ENCODE measurements at places on chromosomes 6 and 20.
A peak's percentile ranks its signal among the peaks of the same experiment; 100 is the strongest.

DNA sequence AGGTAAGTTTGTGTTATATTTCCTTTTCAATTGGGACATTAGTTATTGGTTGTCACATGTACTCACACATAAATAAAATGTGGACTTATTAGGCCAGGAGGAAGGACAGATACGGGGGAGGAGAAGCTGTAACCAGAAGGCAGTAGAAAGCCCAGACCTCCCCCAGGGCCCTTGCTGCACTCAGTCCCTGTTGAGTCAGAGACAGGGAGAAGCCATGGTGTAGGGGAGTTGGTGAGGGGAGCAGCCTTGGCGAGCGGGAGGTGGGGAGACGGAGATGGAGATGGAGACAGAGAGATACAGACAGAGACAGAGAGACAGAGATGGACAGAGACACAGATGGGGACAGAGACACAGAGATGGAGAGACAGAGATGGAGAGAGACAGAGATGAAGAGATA is 263.2 kb downstream of the DLL1 start:
- DNase-seq, result no peak

GRCh38 chr6:41278699-41279405 is 7.6 kb downstream of the TREM1 start:
- peak; percentile 75 for DNase-seq

GRCh38 chr6:54716010-54716409 is 130.6 kb upstream of the FAM83B start:
- no peak for DNase-seq

DNA sequence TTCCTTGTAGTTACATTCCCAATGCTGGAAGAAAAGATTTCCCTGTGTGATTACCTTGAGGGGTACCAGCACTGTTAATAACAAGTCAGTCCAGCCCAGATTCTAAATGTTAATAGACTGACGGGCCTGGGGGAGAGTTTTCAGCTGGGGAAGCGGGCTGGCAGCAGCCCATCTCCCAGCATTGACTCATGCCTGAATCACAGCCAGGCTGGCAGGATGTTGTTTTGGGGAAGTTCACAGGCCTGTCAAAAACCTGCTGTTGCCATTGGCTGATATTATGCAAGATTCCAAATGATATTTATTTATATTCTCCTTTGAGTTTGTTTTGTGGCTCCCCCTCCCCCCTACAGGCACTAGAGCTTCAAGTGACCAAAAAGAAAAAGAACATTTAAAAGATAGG is 213.9 kb upstream of the CNR1 start:
- DNase-seq, result peak; percentile 15

GRCh38 chr6:111662794-111663593 is 57.3 kb upstream of the TRAF3IP2 start:
- no peak for DNase-seq

- no peak for DNase-seq
Observed at GRCh38 chr6:48031711-48032110, 79.3 kb downstream of the PTCHD4 start.

- no peak for DNase-seq
Observed at GRCh38 chr6:105819745-105820144, 266.4 kb upstream of the PRDM1 start.

- DNase-seq, result peak; percentile 75
Observed at GRCh38 chr20:37192137-37192854, 12.9 kb upstream of the MROH8 start.

- no peak for DNase-seq
Observed at GRCh38 chr6:47241742-47242482, 67.8 kb downstream of the TNFRSF21 start.

DNA sequence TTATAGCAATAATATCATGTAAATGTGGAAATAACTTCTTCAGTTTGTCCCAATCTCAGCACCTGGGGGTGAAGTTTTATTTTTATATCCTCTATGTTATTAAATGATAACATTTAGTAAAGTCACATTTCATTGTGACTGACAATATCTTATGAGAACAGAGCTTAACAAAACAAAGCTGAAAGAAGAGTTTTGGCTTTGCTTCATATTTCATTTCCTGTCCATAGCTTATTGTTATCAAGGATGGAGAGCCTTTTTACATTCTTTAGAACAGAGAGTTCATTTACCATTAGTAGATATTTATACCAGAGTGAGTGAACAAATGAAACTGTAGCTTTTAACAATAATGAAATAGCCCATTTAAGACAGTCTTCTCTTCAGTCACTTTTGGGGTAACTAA is 231.9 kb upstream of the SGK1 start:
- no peak for DNase-seq

DNA sequence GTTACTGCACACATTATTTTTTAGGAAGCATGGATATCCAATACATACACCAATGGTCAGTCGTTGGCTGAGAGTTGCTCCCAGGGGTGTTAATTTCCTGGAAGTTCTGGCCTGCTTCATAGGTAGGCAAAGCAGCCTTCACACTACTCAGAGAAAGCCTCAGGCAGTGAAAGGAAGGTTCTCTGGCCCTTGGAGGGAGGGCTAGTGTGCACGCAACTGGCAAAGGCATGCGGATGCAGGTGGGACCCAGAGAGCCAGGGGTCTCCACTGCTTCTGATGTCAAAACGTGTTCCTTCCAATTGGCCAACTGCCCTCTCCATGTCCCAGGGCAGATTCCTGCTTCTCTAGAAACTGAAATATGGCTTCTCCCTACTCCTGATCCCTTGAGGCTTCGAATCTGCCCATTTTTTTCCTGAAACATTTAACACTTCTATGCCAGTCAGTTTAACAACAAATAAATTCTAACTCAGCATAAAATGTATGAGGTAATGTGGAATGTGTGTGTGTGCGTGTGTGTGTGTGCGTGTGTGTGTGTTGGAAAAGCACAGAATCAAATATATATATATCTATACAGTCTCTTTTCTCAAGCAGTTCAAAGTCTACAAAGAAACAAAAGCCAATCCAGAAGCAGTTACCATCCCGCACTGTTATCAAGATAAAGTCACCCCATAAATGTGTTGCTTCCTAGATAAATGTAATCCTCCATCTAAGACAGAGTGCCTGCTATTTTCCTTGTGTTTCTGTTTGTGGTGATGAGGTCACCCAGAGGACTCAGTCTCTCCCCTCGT is 94.0 kb upstream of the HIVEP1 start:
- no peak for DNase-seq

GRCh38 chr20:24970030-24970553 is 21.0 kb downstream of the CST7 start:
- DNase-seq, result no peak

GRCh38 chr6:161044335-161044734 is 52.8 kb downstream of the MAP3K4 start:
- DNase-seq, result no peak

DNA sequence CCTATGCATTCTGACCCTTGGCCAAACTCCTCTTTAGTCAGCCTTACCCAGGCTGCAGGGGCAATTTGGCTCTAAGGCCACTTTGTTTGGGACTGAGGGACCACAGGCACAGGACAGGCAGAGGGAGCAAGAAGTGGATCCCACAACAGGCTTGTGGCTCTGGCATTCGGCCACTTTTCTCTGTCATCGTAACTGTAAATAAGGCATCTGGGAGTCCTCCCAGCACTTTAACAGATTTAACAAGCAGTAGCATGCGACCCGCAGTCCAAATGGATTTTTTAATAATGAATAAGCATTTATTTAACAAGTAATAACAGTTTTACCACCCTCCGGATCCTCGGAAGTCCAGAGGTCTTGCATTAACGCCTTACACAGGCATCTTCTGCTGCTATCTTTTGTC is 16.1 kb upstream of the CDH22 start:
- DNase-seq, result no peak

DNA sequence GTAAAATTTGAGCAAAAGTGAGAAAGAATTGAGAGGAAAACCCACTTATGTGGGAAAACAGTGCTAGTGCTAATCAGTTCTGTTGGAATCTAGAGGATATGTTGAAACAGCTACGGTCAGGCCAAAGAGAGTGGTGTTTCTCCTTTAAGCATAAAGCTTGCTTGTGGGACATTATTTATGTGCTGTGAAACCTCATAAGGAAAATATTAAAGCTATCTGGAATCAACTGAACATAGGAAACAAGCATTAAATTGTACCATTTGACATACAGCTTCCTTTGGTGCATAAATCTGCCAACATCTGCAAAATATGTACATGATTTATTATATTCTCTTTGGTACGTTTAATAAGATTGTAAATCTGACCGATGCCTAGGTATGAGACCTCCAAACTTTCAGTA is 182.5 kb upstream of the PDE10A start:
- no peak for DNase-seq

DNA sequence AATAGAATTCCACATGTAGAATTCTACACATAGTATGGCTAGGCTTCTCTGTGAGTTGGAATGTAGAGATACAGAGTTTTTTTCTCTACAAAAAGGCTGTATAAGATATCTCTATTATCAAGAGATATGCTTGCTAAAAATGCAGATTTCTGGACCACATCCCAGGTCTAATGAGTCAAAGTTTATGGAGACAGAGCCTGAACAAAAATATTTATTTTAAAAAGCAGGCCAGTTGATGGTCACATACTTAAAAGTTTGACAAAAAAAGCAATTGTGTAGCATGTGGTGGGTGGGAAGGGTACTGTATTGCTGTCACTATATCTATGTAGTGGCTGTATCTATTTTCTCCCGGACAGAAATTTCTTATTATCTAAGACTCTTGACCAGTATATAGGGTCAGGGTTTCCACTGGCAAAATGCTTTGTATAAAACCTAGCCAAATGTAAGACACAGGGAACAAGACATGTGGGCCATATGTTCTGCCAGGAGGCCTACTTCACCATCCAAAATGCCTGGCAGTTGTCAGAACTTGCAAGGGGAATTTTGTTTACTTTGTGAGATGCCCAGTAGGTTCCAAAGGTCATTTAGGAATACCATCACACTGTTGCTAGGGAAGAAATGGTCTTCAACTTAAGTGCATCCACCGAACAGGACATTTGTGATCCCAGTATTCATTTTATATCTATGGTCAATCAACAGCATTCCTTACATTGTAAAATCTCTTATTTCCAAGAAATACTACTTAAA is 60.6 kb downstream of the SHPRH start:
- no peak for DNase-seq

- DNase-seq, result no peak
Observed at GRCh38 chr6:884570-884969, 191.6 kb upstream of the EXOC2 start.

DNA sequence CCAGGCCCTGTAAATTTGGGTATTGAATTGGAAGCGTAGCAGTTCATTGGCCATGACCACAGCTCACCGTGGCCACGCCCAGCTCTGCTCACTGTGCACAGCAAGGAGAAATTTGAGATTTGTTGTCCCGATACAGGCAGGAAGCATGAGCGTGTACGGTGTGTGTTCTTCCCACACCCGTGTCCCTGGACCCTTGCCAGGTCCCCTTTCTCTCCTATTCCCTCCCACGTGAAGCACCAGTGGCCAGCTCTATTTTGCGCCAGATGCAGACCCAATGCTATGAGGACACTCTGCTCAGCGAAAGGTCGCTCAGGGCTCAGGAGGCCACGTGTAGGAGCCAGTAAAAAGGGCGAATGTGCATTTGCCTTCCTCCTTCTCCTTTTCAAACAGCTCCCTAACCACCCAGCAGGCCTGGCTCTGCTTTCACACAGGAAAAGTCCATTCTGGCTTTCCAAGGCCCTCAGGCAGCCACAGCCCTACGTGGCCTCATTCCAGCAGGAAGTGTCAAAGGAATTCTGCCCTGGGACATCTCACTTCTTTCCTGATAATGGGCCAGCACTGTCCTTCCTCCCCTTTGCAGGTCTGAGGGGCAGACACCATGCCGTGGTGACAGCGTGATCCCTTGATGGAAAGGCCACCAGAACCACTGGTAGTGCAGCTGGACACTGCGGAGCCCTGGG is 499.2 kb upstream of the CDH4 start:
- DNase-seq, result no peak

Data from CD4-positive, alpha-beta T cell treated with Interleukin-4 for 1 hour (primary cell).